Naive thymus-derived CD8-positive, alpha-beta T cell (primary cell): ENCODE measurements at places on chromosomes 5 and 9. TPM values are rescaled to one million over a fixed set of nuclear protein-coding genes. Genes with fewer than 3 reads are reported as not detected.

ABITRAM gene
- 14.5 TPM for polyA plus RNA-seq

DBH gene
- not detected for polyA plus RNA-seq

LEAP2 gene
- 2.1 TPM for polyA plus RNA-seq

CDX1 gene
- not detected for polyA plus RNA-seq

HTR4 gene
- not detected for polyA plus RNA-seq

MSMP gene
- not detected for polyA plus RNA-seq

SLC6A18 gene
- polyA plus RNA-seq: not detected

ZDHHC11B gene
- not detected for polyA plus RNA-seq

PTPN3 gene
- polyA plus RNA-seq: not detected

GABRA6 gene
- not detected for polyA plus RNA-seq

MELK gene
- polyA plus RNA-seq: not detected

TSTD2 gene
- 7.3 TPM for polyA plus RNA-seq

DNA sequence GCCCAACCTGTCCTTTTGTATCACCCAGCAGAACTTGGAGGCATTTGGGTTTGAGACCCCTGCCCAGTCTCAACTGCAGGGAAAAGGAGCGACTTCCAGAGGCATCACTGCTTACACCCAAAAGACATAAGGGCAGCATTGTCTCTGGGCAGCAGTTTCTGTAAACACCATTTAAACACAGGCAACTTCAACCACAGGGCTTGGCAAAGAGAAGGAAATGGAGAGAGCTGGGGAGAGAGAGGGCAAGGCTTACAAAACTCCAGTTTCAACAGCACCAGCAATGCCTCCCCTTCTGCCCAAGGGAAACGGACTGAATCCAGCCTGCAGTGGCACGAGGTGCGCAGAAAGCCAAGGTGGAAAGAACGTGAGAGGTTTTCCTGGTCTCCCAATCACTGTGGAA is 147.6 kb downstream of the ROR2 start:
- no peak for DNase-seq

DNA sequence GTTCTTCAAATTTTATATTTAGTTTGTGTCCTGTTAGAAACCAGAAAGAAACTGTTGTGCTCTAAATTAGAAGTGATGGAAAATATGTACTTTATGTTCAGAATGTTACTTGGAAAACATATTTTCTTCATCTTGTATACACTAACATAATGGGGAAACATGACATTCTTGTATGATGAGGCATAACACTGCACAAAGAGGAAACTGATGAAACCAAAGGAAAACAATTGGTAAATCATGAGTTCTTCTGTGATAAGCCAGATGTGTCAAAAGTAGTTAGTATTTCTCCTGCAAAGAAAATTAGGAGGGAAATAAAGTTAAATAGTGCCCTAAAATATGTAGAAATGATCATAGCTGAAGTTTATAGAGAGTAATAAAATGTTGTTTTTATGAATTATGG is 111.1 kb upstream of the FBN2 start:
- DNase-seq: no peak

DNA sequence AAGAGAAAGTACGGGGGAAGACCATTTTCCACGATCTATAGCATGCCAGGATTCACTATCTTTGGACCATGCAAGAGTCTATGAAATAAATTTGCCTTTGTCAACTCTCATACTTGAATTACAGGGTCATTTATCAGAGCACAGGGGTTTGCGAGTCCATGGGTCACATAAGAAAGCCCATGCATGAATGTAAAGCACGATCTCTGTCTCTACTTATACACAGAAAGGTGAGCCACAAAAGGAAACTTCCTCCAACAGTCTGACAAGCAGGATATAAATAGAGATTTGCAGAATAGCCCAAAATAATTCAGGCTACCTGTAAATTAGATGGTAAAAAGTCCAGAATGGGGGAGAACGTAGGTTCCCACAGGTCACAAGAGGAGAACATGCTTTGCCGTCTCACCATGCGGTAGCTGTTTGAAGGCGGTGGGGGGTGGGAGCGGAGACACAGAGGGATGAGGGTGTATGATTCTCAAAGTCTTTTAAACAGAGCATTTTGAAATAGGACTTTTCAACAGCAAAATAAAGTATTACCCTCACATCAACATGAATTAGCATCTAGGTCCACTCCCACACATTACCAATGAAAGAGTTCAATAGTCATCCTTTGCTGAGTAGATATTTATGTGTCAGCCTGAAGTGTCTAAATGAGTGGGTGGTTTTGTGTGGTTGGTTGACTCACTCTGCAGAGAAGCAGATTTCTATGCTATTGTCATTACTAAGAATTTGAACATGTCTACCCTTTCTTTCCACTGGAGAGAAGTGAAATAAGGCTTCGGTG is 279.7 kb downstream of the EBF1 start:
- DNase-seq: no peak

GRCh38 chr9:133134388-133135145 is 13.5 kb upstream of the RALGDS start:
- no peak for DNase-seq

- DNase-seq: no peak
Observed at GRCh38 chr9:135347461-135347860, 132.1 kb upstream of the PPP1R26 start.

DNA sequence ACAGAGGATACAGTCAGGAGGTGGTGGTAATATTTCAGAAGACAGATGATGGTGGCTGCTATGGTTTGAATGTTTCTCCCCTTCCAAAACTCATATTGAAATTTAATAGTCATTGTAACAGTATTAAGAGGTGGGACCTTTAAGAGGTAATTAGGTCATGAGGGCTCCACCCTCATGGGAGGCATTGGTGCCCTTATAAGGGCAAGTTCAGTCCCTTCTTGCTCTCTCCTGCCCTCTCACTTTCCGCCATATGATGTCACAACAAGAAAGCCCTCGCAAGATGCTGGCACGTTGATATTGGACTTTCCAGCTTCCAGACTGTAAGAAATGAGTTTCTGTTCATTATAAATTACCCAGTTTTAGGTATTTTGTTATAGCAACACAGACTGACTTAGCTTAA is 274.9 kb downstream of the PDE4D start:
- DNase-seq: no peak

GRCh38 chr9:75803130-75803529 is 87.3 kb upstream of the PCSK5 start:
- no peak for DNase-seq

- DNase-seq: no peak
Observed at GRCh38 chr9:2624051-2624682, 2.6 kb downstream of the VLDLR start.

- no peak for DNase-seq
Observed at GRCh38 chr5:81269751-81270393, 31.5 kb upstream of the ZCCHC9 start.

GRCh38 chr5:74166064-74166463 is 474.5 kb downstream of the ENC1 start:
- DNase-seq: no peak

GRCh38 chr5:5288201-5288600 is 134.3 kb upstream of the ICE1 start:
- DNase-seq: no peak

GRCh38 chr5:76081811-76082771 is 1.1 kb upstream of the SV2C start:
- no peak for DNase-seq

DNA sequence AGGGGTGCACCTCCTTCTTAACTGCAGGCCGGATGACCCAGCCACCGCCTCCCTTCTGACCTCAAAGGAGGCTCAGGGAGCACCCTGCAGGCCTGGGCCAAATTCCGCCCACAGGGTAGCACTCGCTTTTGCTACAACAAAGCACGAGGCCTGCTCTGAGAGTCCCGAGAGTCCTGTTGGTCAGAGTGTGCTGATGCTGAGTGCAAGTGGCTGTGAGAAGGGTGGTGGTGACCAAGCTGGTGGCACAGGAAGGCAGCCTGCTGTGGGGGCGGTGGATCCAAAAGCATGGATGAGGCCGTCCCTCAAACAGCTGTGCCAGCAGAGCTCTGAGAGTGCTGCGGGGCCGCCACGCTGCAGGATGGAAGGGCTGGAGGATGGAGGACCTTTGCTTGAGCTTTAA is 101.8 kb downstream of the AK8 start:
- DNase-seq: no peak

GRCh38 chr9:87766697-87767096 is 40.8 kb downstream of the CTSL start:
- no peak for DNase-seq

- no peak for DNase-seq
Observed at GRCh38 chr9:70049236-70049635, 5.6 kb downstream of the MAMDC2 start.
